ENCODE measurements at places on chromosomes 1 and 21.

DNA sequence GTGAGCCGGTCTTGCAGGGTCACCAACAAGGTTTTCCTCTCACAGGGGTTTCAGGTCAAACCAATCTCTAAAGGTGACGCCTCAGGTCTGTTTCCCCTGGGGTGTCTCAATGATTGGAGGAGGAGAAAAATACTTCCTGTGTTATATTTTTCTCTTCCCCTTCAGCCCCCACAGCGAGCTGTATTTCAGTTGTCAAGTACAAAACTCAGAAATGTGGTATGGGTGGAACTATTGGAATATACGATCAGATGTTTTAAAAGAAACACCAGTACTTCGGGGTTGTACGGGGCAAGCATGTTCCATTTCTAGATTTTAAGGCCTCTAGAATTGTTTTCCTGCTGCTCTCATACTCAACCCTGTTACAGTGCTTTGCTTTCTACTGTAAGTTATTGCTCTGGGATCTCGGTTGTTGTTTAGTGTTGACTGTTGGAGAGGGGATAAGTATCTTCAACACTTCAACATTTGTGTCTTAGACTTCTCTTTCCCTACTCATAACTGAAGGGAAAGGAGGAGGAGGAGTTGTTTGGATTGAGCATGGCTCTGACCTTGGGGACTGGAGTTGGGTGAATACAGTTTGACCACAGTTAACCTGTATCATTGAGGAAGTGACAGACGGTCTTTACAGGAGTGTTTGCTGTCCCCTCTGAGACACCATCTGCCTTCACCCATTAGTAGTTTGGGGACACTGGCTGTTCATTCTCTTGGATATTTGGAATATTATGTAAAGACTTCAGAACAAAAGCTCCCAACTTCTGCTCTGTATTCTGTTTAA is 2.0 kb downstream of the MAPKAPK2 start:
- no peak for DNase-seq

GRCh38 chr1:206967096-206967849 is 3.0 kb downstream of the FCAMR start:
- DNase-seq = no peak

DNA sequence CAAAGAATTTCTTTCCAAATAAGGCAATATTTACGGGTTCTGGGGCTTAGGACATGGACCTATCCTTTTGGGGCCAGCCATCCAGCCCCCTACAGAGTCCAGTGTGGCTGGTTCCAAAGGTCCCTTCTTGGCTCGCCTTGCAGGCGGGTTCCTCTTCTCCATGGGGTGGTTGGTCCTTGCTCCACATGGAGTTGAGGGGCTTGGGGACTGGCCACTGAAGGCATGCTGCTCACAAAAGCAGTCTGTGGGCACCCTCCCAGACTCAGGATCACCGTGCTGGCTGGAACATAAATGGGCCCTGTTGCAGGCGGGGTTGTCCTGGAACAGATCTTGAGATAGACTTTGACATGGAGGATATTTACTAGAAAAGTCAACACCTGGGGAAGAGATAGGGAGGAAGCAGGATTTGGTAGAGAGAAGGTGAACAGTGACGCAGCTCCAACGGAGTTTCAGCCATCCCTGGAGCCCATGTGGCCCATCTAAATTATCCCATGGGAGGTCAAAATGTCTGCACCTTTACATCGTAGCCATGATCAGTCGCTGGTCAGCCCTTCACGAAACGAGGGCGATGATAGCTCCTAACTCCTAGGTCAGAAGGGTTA is 39.1 kb upstream of the LRP8 start:
- DNase-seq = no peak

GRCh38 chr1:15384301-15384901 is 25.3 kb upstream of the EFHD2 start:
- DNase-seq = no peak

GRCh38 chr1:212141404-212141803 is 105.9 kb downstream of the DTL start:
- no peak for DNase-seq

GRCh38 chr21:14762734-14763694 is 216.9 kb upstream of the SAMSN1 start:
- DNase-seq = peak; percentile 8

GRCh38 chr1:98565951-98566350 is 95.6 kb upstream of the SNX7 start:
- DNase-seq = no peak

- DNase-seq = no peak
These were observed 39.7 kb downstream of the DNTTIP2 start for GRCh38 chr1:93839307-93839706.

DNA sequence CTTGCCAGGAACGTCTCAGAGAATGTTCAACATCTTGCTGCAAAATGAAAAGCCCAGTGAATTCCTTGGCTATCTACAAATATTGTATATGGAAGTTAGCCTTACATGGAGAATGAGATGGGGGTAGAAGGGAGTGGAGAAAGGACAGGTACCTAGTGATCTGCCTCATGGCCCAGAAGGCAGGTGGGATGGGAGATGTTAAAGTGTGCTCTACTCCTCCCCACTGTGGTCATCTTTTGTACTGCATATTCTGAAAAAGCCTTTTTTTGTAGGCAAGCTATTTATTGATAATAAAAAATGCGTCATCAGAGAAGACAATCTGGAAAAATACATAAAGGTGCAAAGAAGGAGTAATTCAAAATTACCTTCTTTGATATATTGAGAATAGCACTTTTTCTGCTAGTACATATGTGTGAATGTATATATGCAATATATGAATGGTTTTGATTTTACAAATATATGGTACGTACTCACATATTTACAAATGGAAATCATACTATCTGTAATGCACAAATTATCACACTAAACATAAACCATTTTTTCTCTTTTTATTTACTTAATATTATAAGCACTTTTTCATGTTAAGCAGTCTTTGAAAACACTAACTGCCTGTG is 19.1 kb upstream of the SLC5A9 start:
- peak; percentile 57 for DNase-seq

GRCh38 chr1:91891454-91891853 is 5.5 kb upstream of the TGFBR3 start:
- DNase-seq = no peak

- DNase-seq = no peak
These were observed 331.6 kb upstream of the DUSP10 start for GRCh38 chr1:222073307-222073995.

- DNase-seq = no peak
These were observed 42.4 kb downstream of the PEX14 start for GRCh38 chr1:10516925-10517676.

DNA sequence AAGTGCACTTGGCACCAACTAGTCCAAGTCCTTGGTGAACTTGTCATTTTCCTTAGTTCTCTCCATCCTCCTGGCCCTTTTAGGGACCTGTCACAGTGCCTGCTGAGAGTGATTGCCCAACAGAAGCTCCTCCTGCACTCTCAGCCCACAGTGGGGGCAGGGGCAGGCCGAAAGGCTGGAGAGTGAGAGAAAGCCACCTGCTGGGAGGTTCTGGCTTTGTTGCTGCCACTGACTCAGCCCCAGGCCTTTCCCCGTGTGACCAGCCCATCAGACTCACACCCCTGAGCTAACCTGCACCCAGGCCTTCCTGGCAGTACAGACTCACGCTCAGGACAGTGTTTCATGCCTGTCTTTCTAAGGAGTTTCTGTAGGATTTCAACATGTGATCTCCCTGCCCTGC is 17.1 kb upstream of the PROK1 start:
- DNase-seq = no peak

- peak; percentile 55 for DNase-seq
These were observed 246.3 kb upstream of the RAB4A start for GRCh38 chr1:229024528-229025130.

- peak; percentile 19 for DNase-seq
These were observed 106.7 kb downstream of the SETD4 start for GRCh38 chr21:35953597-35953996.

DNA sequence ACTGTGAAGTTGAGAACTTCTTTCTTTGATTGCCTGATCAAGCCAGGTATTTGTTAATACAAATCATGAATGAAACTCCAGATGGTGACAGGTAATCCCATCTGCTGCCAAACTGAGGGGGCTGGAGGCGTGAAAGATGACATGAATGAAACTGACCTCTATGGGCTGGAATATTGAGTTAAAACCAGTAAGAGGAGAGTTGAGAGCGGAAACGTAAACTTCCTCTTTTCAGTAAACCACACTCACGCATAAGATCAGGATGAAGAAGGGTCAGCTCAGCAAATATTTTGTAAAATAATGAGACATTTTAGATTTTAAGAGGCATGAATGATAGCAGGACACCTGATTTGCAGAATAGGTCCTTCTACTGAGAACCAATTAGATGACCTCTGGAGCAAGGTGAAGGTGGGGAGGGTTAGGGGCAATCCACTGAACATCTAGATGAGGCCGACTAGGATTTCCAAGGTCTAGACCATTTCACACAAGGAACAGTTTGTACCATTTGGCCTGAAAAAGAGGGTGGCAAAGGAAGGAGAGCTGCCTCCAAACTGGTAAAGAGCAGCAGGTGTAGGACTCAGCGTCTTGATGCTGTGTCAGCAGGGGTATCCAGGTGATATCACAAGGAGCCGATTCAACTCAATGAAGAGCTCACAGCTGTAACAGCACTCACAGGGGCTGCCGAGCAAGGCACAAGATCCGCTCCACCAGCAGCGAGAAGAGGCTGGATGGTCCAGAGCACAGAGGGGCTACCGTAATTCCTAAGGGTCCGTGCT is 132.6 kb downstream of the NTPCR start:
- no peak for DNase-seq

- DNase-seq = no peak
These were observed 205.0 kb upstream of the GRIK3 start for GRCh38 chr1:37239225-37239740.

GRCh38 chr1:198416296-198416695 is 124.2 kb downstream of the ATP6V1G3 start:
- DNase-seq = peak; percentile 48

Measured in endothelial cell of umbilical vein (primary cell).